ENCODE measurements at places on chromosomes 7 and 10.

DNA sequence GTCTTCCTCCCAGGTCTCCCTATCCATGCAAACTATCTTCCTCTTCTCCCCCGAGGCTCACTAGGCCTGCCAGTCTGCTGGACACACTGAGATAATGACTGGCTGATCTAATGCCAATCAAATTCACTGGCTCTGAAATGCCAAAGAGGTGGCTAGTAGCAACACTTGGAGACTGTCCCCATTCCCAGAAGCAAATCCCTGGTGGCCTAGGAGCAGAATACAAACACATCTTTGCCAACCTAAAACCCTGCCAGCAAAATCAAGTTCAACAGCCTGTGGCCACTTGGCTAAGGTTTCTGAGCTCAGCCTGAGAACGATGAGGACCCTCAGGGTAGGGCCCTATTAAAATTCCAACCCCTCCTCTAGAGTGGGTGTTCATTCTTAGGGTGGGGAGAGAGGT is 46.6 kb downstream of the SH3PXD2A start:
- DNase-seq, result no peak

DNA sequence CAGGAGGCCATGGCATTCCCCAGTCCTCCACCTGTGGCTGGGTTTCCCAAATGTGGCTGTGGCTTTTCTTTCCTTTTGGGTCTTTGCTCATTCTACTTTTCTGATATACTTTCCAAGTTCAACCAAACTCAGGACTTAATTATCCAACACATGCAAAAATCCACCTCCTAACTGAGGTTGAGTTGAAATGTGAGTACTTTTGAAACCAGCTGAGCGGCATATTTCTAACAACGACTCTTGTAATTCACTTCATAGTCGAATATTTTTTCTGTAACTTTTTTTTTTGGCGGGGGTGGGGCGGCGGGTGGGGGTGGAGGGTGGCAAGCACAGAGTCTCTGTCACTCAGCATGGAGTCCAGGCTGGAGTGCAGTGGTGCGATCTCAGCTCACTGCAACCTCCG is 165.2 kb upstream of the PITRM1 start:
- DNase-seq, result no peak

GRCh38 chr7:141992688-141993087 is 3.0 kb upstream of the MGAM start:
- DNase-seq, result no peak

DNA sequence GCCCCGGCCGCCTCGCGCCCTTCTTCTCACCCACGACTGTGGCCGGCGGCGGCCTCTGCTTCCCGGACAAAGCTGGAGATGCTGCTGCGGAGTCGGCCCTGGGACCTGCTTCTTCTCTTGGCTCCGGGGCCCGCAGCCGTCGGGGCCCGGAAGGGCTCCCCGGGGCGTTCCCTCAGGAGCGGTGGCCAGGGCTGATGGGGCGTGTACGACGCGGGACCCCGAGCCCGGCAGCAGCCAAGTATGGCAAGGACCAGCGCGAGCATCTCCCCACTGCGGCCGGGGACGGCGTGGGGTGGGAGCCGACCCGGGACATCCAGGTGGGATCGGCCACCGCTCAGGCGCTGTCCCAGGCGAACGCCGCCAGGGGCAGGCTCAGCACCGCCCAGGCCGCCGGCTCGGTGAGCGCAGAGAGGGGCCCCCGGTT is 27.6 kb upstream of the BMS1 start:
- DNase-seq, result no peak

DNA sequence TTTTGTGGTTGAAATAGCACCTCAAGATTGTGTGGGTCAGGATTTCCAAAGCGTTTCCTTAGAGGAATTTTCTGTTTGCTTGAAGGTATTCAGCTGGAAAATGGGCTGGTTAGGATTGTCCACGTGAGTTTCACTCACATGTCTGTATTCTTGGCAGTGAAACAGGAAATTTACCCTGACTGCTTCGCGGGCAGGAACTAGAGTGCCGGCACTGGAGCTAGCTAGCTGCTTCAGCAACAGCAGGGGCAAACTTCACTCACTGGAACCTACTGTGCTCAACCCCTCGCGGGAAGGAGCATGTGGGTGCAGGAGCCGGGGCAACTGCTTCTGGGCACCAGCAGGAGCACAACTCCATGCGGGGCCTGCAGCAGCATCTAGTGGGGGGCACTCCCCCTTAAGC is 38.0 kb upstream of the RTKN2 start:
- no peak for DNase-seq

GRCh38 chr7:142025896-142026295 is 30.2 kb downstream of the MGAM start:
- no peak for DNase-seq

DNA sequence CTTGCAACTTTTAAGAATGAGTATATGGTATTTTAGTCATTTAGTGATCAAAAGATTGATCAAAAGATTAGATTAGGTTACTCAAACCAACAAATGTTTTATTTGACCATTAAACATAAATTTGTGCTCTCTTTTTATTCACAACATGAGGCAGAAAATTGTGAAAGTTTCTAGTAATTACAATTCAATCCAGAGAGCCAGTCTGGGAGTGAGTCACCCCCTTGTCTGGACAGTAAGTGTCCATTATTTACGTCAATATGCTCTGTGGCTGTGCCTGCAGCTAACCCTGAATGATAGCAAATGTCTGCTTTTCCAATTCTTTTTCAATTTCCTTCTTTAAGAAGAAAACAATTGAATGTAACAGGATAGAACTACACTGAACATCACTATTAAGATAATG is 27.9 kb downstream of the GNG11 start:
- no peak for DNase-seq

- no peak for DNase-seq
These were observed 6.2 kb downstream of the SNX13 start for GRCh38 chr7:17934094-17934493.

- DNase-seq, result no peak
These were observed 1.0 kb downstream of the UBTD1 start for GRCh38 chr10:97499561-97500296.

GRCh38 chr7:106243893-106244292 is 40.9 kb downstream of the NAMPT start:
- no peak for DNase-seq

DNA sequence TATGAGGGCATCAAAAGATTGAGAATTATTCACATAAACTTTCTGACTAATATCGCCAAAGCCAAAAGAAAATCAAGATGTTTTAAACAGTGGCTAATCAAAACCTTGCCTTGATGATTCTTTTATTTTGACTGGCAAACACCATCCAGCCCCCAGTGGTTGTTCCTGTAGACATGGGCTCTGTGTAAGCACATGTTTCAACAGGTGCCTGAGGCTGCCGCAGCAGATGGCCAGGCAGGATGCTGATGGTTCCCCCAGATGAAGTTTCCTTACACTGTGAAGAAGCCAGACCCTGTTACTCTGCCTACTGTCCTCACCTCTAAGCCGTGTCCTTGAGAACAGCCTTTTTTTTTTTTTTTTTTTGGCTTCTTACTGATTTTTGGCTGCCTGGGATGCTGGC is 146.5 kb downstream of the RAB11FIP2 start:
- DNase-seq, result no peak

DNA sequence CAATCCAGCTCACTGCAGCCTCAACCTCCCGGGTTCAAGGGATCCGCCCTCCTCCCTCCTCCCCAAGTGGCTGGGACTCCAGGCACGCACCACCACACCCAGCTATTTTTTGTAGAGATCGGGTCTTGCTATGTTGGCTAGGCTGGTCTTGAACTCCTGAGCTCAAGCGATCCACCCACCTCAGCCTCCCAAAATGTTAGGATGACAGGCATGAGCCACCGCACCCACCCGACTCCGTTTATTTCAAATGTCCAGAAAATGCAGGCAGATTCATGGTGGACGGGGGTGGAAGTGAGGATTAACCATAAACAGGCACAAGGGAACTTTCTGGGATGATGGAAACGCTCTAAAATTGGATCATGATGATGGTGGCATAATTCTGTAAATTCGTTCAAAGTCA is 84.5 kb upstream of the DNAAF5 start:
- DNase-seq, result no peak

DNA sequence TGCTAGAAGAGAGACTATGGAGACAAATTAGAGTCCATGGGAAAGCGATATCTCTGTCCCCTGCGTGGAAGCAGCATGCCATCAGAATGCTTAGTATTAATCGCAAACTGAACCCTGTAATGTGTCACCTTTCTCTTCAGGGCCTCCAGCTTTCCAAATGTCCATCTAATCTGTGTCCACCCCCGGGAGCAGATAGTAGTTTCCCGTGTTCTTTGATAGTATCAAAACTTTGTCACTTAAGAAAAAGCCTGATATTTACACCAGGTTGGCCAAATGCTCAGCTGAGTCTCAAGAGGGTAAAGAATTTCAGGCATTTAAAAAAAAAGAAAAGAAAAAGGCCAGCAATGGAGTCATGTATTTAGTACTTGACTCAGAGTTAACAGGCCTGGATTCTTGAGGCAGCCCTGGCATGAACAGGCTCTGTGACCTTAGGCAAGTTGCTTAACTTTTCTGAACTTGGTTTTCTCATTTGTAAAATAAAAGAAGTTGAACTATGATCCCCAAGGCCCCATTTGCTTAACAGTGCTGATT is 10.4 kb upstream of the GSAP start:
- no peak for DNase-seq

GRCh38 chr7:17292843-17293242 is 5.6 kb upstream of the AHR start:
- no peak for DNase-seq

DNA sequence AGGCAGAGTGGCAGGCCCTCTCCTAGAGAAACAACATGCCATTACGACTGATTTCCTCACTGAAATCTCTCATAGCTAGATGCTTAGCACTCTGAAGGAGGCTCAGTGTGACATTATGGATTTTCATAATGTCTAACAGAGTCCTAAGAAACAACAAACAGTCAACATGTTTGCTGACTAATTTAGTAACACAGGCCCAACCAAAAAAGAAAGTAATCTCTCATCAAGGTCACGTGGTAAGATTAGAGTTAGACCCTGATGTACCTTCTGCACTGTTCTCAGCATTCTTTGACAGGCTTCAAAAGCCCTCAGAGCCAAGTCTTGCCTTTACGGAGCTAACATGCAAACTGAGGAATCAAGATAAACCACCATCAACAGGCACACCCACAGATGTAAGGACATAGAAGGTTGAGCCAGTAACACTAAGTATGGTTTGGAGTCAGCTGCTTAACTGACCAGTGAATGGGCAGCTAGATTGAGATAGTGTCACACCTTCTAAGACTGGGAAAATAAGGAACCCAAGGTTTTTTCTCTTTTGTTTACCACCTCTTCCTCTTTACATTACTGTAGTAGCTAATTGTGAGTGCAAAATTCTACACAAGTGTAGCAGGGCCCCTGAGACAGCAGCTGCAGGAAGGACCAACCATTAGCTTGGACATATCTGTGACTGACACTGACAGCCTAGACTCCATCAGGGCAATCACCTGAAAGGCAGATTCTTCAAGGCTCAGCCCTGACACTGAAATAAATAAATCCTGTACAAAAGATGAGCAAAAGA is 15.3 kb upstream of the KCNIP2 start:
- no peak for DNase-seq

GRCh38 chr7:12635830-12636229 is 51.6 kb upstream of the ARL4A start:
- DNase-seq, result no peak

- no peak for DNase-seq
These were observed 172.7 kb upstream of the HPS1 start for GRCh38 chr10:98619446-98619845.

DNA sequence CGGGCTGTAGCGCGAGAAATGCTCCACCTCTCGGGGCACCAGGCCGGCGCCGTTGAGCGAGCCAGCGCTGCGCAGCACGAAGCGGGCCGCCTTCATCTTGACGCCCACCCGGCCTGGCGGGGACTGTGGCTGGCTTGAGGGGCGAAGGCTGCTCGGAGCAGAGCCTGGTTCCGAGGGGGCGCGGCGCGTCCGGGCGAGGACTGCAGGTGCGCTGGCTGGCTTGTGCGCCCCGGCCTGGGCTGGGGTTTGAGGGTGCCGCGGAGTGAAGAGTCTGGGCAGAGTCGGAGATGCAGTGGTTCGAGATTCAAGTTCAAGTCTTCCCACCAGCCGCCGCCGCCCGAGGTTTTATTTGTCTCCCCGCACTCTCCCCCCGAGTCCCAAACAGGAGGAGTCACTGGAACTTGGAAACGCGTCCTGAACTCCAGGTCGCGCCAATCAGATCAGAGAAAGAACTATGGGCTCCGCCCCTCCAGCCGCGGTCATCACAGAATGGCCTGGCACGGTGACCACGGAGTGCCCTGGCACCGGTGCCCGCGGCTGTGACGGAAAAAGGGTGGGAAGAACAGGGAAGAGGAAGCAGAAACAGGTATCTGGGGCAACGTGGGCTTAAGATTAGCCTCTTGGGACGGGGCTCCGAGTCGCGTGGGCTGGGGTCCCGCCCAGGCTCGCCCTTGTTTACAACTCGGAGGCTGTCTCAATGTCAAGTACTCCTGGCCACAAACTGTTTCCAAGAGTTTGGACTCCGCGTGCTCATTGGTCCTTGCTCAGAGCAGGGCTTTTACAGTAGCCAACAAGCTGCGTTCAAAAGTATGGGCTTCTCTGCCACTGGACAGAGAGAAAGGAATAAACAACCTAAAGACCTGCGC is at the start of gene PDK4:
Gene PDK4 (minus strand): TSS at position 319 of the 866 bp plus-strand sequence. CDS start 223 bp downstream, at position 96.
- no peak for DNase-seq
